ENCODE measurements at places on chromosomes 5 and 9. TPM values are rescaled to one million over a fixed set of nuclear protein-coding genes. Genes with fewer than 3 reads are reported as not detected.

The IL13 gene
- 0.18 TPM for polyA plus RNA-seq

The GRIN1 gene
- polyA plus RNA-seq, result 207 TPM

The TMEFF1 gene
- polyA plus RNA-seq, result 18.0 TPM

The INSL4 gene
- not detected for polyA plus RNA-seq

The GPX3 gene
- polyA plus RNA-seq, result 41.6 TPM

The WDR38 gene
- 10.8 TPM for polyA plus RNA-seq

The LECT2 gene
- polyA plus RNA-seq, result 2.1 TPM

The SIT1 gene
- 0.36 TPM for polyA plus RNA-seq

The PDE6A gene
- polyA plus RNA-seq, result 0.24 TPM

Measured in spinal cord (tissue), 10 donors.